ENCODE measurements at places on chromosomes 11 and 22.

DNA sequence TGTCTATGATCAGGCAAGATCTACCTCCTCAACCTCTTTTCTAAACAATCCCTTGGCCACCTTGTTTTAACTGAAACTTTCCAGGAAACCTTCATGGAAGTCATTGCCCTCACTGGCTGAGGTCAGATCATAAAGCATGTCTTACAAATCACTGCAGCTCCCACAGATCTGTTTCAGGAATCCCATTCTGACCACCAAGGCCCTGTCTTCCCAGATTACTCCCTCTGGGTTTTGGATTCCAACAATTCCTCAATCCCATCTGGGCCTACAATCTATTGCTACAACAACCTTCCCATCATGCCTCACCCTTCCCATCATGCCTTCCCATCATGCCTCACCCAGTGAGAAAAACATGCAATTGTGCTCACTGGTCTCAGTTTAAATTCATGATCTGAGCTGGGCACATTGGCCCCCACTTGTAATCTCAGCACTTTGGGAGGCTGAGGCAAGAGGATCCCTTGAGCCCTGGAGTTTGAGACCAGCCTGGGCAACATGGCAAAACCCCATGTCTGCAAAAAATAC lies 15.9 kb downstream of the ADAMTS15 start:
- DNase-seq = no peak

GRCh38 chr11:75507571-75507970 lies 18.2 kb downstream of the GDPD5 start:
- DNase-seq = no peak

GRCh38 chr11:2858995-2859698 lies 26.4 kb downstream of the CDKN1C start:
- no peak for DNase-seq

DNA sequence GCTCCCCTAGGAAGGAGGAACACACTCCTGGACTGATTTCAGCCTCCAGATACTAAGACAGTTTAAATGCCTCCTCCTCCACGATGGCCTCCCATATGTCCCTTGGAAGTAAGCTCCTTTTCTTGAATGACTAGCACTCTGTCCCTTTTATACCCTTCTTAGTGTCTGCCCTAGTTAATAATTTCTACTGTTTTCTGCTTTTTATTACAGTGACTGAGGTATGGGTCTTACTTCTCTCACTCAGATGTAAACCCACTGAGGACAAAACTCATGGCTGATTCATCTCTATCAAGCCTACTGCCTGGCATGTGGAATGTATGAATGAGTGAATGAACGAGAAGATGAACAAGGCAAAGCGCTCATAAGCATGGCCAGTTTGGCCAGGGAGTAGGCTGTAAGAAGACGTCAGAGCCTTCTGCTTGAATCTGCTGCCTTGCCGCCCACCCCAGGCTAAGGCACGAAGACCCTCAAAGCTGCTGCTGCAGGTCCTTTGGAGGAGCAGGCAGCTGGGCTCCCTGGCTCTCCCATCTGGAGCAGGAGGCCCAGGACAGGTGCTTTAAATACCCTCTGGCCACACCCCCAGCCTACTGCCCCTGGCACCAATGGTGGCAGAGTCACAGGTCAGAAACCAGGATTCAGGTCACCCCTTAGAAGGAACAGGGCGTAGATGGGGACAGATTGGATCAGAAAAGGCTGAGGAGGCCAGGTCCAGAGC lies 8.2 kb upstream of the PGA3 start:
- no peak for DNase-seq
